ENCODE measurements at places on chromosomes 5 and 9.

DNA sequence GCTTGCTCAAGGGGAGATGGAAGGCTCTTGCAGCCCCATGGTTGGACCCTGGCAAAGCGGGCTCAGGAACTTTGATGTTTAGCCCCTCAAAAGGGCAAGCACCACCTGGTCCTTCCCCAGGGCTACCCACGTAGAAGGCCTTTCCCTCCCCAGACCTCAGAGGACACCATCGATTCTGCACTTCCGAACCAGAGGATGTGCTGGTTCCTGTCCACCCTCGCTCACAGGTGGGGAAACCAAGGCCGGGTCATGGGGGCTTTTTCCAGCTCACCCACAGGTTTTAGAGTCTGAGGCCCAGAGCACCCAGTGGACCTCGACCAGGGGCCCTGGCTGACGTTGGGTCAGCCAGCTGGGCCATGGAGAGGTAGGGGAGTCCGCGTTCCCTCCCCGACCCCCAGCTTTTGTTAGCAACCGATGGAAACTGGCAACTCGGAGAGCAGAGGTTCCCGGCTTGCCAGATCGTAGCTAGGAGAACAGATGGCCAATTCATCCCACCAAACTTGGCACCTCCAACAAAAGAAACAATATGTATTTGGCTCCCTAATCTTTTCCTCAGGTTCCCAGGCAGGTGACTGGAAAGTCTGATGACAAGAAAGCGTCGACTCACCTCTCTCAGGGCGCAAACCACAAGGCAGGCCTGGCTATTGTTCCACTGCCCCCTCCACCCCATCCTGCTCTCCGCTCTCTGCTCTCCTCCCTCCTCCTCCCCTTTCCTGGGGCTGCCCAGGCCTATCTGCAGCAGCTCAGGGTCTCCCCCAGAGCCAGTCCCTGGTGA lies 167.6 kb upstream of the SMIM23 start:
- no peak for DNase-seq

DNA sequence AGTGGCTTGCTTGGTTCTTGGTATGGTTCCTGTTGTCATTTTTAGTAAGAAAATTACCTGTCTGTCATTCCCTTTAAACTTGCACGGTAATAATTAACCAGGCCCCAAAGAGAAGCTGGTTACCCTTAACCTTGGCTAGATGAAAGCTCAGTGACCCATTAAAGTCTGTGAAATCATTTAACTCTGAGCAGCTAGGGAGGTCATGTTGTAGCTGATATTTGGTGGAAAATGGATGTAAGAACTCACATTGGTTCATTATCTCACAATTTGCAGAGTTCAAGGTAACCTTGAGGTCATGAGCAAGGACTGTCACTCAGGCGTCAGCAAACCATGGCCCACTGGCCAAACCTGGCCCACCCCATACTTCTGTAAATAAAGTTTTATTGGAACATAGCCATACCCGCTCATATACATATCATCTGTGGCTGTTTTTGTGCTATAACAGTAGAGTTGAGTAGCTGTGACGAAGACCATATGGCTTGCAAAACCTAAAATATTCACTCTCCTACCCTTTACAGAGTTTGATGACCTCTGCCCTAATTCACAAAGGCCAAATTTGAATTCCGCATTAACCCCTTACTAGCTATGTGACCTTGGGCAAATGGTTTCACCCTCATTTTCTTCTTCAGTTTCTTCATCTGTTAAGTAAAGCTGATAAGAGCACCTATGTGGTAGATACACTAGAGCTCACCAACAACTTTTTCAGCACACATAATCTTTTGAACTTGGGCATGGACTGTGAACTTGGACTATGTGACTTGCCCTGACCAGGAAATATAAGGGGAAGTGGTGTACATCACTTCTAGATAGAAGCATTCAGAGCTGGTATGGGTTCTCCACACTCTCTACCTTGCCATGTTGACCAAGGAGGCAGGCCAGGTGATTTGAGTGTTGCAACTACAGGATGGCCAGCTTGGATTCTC lies 61.5 kb upstream of the CPEB4 start:
- DNase-seq, result no peak

GRCh38 chr5:68795190-68795589 lies 298.6 kb upstream of the SLC30A5 start:
- DNase-seq, result no peak

- peak; percentile 51 for DNase-seq
Measured at GRCh38 chr5:150789943-150790611, 11.5 kb downstream of the SMIM3 start.

DNA sequence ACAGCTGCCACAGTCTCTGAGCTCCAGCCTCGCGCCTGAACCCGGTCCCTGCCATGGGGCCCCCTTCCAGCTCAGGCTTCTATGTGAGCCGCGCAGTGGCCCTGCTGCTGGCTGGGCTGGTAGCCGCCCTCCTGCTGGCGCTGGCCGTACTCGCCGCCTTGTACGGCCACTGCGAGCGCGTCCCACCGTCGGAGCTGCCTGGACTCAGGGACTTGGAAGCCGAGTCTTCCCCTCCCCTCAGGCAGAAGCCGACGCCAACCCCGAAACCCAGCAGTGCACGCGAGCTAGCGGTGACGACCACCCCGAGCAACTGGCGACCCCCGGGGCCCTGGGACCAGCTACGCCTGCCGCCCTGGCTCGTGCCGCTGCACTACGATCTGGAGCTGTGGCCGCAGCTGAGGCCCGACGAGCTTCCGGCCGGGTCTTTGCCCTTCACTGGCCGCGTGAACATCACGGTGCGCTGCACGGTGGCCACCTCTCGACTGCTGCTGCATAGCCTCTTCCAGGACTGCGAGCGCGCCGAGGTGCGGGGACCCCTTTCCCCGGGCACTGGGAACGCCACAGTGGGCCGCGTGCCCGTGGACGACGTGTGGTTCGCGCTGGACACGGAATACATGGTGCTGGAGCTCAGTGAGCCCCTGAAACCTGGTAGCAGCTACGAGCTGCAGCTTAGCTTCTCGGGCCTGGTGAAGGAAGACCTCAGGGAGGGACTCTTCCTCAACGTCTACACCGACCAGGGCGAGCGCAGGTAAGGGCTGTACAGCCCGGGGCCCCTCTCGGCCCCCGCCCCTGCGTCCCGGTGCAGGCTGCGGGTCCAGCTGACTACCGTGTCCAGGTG lies 509 bp downstream of the LVRN start:
- no peak for DNase-seq

GRCh38 chr5:158466191-158466590 lies 607.2 kb upstream of the CLINT1 start:
- no peak for DNase-seq

GRCh38 chr5:31855134-31856040 lies 216.5 kb downstream of the PDZD2 start:
- DNase-seq, result peak; percentile 44

DNA sequence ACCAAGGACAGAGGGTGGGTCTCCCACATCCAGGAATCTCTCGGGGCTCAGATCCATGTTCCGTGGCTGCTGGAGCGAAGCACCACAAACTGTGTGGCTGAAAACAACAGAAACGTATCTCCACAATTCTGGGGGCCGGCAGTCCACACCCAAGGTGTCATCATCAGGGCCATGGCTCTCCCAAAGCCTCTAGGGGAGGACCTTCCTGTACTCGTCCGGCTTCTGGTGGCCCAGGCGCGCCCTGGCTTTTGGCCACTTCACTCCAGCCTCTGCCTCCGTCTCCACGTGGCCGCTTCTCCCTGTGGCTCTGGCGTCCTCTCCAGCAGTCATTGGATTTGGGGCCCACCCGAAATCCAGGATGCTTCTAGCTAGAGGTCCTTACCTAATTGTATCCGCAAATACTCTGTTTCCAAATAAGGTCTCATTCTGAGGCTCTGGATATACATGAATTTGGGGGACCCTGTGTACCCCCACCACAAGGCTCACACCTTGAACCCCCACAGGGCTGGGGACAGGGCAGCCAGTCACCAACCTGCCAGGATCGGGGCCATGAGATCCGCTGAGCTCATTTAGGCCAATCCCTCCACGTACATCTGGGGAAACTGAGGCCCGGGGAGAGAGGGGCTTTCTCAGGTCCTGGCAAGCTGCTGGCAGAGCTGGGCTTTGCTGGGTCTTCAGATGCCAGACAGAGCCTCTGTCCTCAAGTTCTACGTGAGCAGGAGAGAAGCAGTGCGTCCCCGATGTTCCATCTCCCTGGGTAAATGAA lies 158.2 kb downstream of the OLFM1 start:
- DNase-seq, result no peak

- DNase-seq, result no peak
Measured at GRCh38 chr5:118956727-118957126, 31.6 kb downstream of the DTWD2 start.

DNA sequence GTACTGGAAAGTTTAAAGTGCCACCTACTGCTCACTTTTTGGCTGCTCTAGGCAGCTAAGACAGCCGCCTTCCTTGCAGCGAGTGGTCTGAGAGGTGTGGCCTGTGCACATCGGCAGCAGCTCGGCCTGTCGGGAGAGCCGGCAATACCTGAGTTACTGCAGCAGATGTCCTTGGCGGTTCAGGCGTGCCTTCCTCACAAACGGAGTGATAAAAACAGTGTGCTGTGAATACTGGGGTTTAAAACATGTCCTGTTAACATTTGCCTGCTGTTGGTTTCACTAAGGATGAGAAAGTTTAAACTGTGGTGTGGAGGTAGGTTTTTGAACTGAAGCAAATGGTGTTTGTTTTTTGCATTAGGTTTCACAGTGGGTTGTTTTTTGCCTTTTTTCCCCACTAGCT lies 12.9 kb downstream of the TRAF2 start:
- DNase-seq, result no peak

- no peak for DNase-seq
Measured at GRCh38 chr9:112203536-112203935, 28.4 kb upstream of the SUSD1 start.

- DNase-seq, result no peak
Measured at GRCh38 chr5:97528941-97529340, 345.9 kb upstream of the RIOK2 start.

GRCh38 chr5:45454114-45454513 lies 242.1 kb downstream of the HCN1 start:
- DNase-seq, result peak; percentile 2

- DNase-seq, result no peak
Measured at GRCh38 chr5:122291000-122291901, 20.8 kb upstream of the SNCAIP start.

GRCh38 chr5:7190712-7191250 lies 205.2 kb upstream of the ADCY2 start:
- DNase-seq, result no peak

GRCh38 chr9:137789295-137789895 lies 88.2 kb upstream of the CACNA1B start:
- DNase-seq, result no peak

GRCh38 chr5:107518616-107519015 lies 152.1 kb downstream of the EFNA5 start:
- DNase-seq, result no peak

DNA sequence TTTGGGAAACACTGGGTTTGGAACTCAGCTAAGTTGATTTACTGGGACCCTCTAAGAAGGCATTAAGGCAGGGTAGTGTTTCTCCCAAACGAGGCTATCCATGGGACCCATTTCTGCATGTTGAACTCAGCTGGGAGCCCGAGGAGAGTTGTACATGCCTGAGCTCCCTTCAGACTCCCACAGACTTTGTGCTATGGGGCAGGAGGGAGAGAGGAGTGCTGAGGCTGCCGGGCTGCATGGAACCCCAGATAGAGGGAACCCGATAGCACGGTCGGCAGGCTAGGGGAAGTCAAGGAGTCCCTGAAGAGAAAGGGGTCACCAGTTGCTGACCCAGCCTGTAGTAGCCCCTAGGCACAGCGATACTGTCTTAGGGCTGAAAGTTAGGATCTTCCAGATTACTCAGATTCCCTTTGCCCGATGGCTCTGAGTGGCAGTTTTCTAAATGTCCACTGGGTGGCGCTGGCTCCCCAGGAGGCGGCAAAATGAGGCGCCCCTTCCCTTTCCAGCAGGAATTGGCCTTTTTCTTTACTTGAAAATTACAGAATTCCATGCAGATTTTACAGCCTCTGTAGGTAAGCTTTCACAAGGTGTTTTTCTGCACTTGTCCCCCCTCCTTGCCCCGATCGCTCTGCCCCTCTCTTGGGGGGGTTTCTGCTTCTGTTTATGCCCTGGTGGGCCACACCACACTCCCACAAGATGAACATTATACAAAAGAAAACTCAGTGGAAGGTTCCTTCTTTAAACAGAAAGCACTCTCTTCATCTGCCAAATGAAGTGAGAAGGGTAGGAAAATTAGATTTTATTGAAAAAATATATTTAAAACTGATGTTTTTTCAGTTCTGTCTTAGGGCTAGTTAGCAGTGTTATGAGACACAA lies 17.8 kb downstream of the NANS start:
- DNase-seq, result peak; percentile 74

DNA sequence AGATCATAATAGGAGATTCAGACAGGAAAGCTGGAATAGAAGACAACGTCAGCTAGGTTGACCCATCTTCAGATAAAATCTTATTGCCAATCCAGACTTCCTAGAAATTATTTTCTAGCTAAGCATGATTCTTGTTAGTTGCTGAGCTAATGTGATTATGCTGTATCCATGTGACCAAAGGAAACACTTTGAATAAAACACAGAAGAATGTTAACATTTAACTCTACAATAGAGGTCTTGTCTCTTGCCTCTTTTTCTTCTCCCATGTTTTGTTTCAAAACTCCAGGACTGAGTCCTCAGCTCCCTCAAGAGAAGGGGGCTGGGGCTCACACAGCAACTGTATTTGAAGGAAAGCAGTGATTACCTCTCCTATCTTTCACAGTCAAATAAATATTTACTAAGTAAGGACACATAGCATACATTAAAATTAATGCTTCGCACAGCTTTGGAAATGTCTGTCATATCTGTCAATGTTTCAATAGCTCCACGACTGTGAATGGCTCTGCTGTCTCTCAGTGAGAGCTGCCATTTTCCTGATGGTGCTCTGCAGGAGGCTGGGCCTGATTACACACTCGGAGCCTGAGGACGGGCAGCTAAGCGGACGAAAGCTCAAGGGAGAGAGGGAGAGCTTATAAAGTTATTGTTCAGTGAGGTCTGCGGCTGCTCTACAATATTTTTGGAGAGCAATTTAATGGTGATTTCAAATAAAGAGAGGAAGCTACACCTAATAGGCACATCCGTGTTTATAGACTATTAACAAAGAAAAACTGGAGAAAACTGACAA lies 64.8 kb upstream of the ZNF462 start:
- DNase-seq, result no peak

DNA sequence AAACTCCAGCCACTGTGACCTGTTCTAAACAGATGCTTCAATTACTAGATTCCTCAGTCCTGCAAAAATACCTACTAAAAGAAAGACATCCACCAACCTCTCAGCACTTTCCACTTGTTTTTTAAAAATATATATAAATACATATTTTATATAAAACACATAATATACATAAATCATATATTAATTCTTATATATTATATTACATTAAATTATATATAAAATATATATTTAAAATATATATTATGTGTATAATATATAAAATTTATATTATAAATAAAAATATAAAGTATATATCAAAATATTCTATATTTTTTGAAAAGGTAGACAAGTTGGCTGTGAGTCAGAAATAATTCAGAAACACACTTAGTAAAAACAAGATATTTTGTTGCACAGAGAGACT lies 2371.8 kb upstream of the ACO1 start:
- no peak for DNase-seq

DNA sequence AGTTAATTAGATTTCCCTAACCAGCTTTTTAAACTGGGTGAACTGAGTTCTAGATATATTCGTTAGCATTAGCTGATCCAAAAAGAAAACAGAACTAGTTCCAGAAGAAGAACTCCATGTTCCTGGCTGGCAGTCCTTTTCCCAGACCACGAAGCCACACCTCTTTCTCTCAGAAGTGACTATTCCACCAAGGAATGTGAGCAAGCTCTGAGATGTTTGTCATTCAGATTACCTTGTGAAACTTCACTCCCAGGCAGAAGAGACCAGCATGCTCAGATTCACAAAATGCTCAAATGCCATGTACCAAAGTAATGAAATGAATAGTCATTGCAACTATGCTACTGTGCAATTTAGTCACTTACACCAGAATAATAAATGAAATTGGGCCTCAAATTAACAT lies 4.4 kb upstream of the SSBP2 start:
- DNase-seq, result peak; percentile 51

- no peak for DNase-seq
Measured at GRCh38 chr5:80010754-80011392, 19.8 kb upstream of the MTX3 start.

All from Calu3 (cell line).